ENCODE measurements at places on chromosomes 2 and 18.

DNA sequence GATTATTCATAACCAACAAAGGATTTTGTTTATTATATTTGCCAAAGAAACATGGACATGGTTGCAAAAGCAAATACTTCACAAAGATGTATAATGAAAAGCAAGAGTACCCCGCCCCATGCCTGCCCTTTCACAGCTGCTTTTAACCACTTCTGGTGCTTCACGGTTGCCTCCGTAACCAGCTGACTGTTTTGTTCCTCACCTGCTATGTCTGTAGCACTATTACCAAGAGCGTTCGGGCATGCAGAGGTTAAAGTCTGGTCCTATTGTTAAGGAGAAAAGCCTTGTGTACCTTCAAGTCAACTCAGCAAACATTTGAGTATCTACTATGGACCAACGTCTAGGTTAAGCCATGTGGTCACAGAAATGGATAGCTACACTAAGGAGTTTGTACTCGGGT lies 115.2 kb upstream of the FOSL2 start:
- no peak for DNase-seq

- DNase-seq = no peak
Observed at GRCh38 chr2:10847008-10847407, 34.4 kb upstream of the PDIA6 start.

GRCh38 chr2:88621432-88621831 lies 5.8 kb downstream of the EIF2AK3 start:
- DNase-seq = no peak

- DNase-seq = no peak
Observed at GRCh38 chr18:67715567-67715966, 199.0 kb upstream of the DSEL start.

GRCh38 chr2:239555571-239555905 lies 154.7 kb upstream of the HDAC4 start:
- DNase-seq = no peak

DNA sequence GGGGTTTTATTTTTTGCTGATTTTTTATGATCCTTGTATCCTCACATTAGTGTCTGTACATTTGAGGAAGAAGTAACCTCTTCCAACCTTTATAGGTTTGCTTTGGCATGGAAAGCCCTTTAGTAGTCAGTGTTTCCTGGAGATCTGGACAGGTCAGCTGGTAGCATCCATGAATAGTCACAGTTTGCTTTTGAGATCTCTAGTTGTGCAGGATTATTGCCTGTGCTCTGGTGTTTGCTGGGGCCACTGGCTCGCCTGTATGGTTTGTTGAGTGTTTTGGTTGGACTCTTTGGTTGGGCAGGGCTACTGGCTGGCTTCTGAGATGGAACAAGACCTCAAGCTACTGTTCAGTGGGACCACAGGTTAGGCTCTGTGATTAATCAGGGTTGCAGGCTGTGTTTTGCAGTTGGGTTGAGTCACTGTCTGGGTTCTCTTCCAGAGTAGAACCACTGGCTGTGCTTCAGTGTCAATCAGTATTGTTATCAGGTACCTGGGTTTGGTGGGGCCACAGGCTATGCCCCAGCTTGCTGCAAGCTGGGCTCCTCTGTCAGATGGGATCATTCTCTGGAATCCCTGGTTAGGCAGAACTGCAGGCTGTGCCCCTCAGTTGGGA lies 20.0 kb downstream of the SP140L start:
- no peak for DNase-seq

DNA sequence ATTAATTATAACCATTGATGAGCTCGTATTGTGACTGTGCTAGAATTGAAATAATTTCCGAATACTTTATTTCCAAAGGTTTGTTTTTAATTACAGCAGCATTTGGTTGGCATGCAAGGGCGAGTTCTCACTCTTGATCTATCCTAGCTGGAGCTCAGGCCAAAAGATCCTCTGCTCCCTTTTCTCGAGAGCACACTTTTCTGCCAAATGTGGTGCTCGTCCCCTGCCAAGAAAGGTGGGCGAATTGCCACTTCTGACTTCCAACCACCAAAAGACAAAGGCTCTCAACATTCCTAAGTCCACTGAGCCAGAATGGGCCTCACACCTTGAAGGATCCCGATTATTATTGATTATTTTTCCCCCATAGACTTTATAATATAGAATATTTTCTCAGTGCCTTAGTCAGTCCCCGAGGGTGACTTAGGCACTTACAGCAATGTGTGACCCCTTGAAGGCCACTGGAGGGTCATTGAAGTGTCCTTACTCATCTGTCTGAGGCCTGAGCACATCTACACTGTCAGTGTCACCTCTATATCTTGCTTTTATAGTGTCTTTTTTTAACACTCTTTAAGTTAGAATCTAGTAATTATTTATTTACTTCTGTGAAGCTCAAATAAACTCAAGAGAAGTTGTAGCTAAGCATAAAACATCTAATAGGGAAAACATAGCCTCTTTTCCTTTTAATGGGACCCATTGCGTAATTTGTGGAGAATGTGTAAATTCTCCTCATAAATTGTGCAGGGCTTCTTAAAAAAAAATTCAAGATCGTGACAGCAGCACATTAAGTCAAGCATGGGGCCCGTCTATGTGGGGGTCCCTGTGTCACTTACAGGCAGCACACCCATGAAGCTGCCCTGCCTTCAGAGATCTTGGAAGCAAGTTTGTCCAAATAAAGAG lies 98.3 kb downstream of the MEIS1 start:
- DNase-seq = no peak

DNA sequence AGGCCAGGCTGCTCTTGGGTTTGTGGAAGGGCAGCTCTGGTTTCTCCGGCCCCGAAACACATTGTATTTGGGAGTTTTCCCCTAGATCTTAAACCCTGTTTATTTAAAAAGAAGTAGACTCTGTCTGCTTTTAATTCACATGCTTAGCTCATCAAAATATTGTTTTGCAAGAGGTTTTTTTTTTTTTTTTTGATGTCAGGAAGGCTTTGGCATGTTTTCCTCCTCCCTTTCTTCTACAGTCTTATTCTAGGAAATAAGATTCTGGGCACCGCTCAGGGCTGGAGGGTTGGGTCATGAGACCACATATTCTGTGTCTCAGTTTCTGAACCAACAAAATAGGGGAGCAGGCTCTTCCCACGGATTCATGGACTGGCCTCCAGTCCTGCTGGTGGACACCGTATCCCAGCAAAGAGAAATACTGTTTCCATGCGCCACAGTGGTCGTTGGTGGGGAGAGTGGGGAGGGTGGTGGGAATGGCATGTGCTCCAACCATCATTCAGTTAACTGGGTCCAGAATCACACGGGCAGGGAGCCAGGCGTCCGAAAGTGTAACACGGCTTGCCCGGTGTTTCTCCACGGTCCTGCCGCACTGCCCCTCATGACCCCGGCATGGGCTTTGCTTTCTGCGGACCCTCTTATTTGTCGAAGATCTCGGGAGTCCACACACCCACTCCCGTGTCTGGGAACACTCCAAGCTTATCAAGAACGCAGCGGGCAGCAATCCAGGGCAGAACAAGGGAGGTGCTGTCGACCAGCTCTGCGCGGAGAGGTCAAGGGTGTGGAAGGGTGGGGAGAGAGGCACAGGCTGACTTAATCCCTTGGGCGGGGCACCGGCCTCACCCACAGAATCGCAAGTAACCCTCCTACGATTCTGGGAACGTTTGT lies 176.7 kb downstream of the GLI2 start:
- DNase-seq = no peak

DNA sequence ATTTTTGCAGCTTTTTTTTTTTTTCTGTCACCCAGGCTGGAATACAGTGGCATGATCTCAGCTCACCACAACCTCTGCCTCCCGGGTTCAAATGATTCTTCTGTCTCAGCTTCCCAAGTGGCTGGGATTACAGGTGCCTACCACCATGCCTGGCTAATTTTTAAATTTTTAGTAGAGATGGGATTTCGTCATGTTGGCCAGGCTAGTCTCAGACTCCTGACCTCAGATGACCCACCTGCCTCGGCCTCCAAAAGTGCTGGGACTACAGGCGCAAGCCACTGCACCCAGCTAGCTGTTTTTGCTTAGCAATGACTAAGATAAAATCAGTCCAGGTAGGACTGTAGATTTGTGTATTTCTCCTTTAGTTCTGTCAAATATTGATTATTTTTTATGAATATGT lies 403.7 kb downstream of the PID1 start:
- no peak for DNase-seq

- no peak for DNase-seq
Observed at GRCh38 chr2:160402997-160403979, 90.3 kb downstream of the RBMS1 start.

GRCh38 chr2:26506279-26506678 lies 28.4 kb upstream of the OTOF start:
- DNase-seq = no peak

GRCh38 chr2:46387292-46387691 lies 90.1 kb downstream of the EPAS1 start:
- no peak for DNase-seq

DNA sequence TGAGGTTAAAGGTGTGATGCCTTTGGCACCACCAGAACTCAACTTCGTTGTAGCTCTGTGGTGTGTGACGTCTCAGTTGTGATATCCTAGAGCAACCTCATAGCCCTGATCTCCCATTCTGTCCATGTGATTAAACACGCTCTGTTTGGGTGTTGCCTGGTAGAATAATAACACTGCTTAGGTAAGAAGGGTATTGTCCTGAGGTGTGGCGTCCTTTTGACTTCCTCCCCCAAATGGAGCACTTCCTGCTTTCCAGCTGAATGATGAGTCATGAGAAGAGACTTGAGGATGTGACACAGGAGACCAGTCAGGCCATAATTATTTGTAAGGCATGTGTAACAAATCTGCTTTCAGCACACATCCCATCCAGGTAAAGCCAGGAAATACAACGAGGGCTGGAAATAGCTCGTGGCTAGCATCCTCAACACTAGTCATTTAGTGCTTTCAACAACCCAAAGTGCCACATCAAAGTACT lies 100.7 kb downstream of the RAPGEF4 start:
- DNase-seq = no peak

DNA sequence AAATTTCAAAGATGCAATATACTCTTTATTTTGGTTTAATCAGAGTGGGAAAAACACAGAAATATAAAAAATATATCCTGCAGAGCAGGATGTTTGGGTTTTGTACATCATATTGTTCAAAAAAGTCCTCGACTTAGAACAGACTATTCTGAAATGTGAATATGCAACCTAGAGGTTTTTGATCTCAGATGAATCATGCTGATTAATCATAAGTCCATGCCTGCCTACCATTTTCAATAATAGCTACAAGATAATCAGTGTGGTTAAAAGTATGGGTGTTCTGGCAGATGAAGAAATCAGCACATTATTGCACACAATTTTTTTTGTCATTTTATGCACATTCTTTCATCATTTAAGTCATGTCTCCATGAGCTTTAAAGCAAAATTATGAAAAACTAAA lies 1261.0 kb upstream of the NXPH2 start:
- DNase-seq = no peak

GRCh38 chr2:208366215-208367127 lies 40.1 kb upstream of the PTH2R start:
- no peak for DNase-seq

DNA sequence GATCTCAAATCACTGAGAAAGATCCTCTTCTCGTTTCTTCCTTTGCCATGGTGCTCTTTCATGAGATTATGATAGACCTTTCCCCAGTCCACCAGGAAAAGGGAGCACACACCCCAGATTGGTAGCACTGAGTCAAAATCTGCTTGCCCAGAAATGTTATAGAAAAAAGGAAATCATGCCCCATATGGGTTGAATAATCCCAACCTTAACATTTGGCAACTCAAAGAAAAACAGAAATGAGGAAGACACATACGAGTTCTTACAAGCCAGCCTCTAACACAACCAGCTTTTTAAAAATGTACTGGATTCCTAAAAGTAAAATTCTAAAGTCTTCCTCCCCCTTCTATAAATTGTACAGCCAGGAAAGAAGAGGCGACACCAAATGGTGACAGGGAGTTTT lies 103.0 kb downstream of the ANKRD44 start:
- DNase-seq = no peak

DNA sequence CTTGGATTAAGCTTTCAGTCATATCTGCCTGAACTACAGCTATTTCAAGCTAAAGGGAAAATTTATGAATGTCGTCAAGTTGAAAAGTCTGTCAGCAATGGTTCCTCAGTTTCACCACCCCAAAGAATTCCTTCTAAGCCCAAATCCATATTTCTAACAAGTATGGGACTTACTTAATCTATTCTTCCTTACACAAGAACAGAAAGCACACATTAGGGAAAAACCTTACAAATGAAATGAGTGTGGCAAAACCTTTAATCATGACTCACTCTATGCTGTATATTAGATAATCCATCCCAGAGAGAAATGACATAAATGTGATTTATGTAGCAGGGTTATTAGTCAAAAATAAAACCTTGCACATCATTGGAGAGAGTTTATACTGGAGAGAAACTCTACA lies 78.9 kb downstream of the RAB31 start:
- DNase-seq = no peak

DNA sequence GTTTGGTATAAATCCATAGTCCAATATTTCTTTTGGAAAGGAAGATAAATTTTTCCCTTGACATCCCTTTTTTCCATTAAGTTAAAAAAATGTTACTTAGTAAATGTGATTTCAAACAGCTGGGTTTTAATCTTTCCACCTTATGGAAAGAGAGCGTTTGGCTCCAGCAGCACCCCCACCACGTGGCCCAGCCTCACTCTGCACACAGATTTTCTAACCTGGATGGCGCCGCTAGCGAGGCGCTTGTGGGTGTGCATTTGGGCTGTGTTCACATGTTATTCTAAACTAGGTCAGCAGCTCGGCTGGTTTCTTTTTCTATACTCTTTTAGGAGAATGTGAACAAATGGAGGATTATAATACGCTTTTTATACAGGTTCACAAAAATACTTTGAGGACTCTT lies 218.0 kb downstream of the LDLRAD4 start:
- no peak for DNase-seq

DNA sequence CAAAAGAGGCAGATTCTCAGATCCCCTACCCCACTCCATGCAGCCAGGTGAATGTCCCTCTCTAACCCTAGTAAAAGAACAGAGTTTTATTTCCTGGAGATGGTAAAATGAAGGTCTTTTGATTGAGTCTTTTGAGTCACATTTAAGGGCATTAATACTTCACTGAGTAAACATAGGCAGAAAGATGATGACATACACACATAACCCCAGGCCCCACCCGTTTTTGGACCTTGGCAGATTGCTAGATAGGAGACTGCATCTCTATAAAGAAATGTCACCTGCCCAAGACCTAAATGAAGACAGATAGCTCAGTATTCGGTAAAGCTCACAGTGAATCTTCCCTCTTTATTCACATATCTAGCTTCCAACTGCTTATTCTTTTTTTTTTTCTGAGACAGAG lies 28.3 kb upstream of the PEX13 start:
- no peak for DNase-seq

GRCh38 chr18:3304832-3305231 lies 42.9 kb downstream of the MYL12B start:
- no peak for DNase-seq

- no peak for DNase-seq
Observed at GRCh38 chr2:186532891-186533290, 46.8 kb downstream of the ZC3H15 start.

- DNase-seq = no peak
Observed at GRCh38 chr2:174868878-174869277, 104.6 kb upstream of the CHRNA1 start.

- no peak for DNase-seq
Observed at GRCh38 chr2:65691816-65692215, 259.4 kb upstream of the SPRED2 start.

Data from stimulated activated CD8-positive, alpha-beta memory T cell treated with anti-CD3 and anti-CD28 coated beads, Interleukin-15, amount 100 ng/mL, for 24 hours (primary cell).